ENCODE measurements at places on chromosomes 7 and 10.

DNA sequence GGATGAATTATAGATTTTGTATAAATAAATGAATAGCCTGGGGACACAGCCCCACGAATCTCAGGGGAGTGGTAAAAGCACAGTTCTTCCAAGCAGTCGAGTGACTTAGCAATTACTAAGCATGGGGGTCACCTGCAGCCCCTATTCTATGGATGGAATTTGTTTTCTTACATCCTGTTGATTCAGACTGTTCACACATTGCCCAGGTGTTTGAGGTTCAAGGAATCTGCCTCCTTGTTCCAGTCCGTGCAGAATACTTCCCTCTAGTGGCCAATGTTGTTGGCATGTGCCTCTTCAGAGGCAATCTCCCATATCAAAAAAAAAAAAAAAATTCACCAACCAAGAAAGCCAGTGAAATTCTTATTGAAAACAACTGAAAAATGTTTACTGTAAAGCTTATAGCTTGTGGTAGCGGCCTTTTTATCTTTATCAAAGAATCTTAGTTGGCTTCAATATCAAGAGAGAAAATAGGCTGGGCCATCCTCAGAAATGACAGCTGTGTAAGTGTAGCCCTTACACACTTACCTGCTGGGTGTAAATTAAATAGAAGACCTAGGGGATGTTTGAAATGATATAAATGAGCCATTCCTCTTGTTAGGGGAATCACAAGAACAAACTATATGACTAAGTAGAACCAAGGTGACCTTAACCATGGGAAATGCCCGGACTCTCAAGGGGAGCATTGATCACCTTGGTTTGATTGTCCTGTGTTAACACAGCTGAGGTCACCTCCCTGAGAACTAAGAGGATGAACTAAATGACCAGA, 7.8 kb downstream of the LIPM start:
- DNase-seq: no peak

- DNase-seq: no peak
Measured at GRCh38 chr7:16791905-16792698, 12.7 kb downstream of the AGR2 start.

DNA sequence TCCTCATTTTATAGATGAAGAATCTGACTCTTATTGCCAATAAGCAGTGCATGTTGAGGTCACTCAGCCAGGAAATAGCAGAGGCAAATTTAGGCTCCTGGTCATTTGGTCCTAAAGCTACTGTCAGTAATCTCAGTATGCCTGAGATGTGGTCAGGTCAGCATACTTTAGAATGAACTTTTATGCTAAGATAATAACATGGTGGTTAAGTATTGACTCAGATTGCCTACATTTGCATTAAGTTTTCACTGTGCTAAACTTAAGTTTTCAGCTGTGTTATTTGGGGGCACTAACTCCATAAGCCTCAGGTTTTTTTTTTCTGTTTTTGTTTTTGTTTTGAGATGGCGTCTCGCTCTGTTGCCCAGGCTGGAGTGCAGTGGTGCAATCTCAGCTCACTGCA, 35.9 kb upstream of the CCSER2 start:
- DNase-seq: no peak

GRCh38 chr10:2944788-2945187, 122.6 kb upstream of the PFKP start:
- no peak for DNase-seq

DNA sequence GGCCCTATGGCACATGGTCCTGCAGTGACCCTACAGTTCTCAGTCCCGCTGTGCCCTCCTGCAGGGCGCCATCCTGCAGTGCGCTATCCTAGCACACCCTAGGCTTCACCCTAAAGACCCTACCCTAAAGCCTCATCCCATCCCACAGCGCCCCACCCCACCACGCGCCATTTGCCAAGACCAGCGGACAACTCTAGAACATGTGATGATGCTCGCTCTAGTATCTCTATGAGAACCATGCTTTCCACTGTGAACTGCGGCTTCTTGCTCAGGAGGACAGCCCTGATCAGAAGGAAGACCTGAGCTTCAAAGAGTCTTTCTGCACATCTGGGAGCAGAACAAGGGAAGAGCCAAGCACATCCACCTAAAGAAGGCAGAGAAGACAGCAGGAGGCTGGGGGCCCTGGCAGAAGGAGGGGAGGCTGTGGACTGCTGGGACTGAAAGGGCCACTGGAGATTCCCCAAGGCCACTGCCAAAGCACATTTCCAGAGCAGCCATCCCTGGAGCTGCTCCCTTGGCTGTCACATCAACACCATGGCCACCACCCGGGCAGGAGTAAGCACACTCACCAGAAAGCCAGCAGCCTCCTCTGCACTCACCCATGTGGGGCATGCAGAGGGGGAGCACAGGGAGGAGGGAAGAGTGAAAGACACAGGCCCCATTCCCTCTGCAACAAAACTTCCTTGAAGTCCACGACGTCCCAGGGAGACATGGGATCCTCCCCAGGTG, 134.1 kb downstream of the TNS3 start:
- DNase-seq: no peak

GRCh38 chr7:47379629-47380324, 202.1 kb downstream of the TNS3 start:
- no peak for DNase-seq

DNA sequence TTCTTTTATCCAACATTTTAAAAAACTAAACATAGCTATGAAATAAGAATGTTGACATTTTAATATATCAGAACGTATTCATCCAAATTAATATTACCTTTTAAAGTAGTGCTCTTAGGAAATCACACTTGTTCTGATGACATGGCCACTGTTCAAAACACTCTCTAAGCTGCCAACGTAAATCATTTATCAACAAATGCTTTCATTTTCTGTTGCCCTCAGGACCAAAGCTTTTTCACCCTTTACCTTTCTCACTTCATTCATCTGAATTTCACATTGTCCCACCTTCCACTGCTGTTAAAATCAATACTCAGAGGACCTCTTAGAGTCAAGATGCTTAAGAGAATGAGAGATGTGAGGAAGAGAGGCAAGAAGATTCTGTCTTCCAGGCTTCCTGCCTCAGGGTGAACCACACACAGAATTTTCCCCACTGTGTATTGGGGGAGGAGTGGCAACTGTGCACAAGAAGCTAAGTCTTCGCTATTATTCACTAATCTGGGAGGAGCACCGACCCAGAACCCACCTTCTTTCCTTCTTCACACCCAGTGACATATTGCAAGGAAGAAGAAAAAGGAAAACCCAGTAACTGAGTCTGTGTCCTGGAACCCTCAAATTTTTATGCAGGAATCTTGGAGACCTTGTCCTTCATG, 21.0 kb downstream of the HIBADH start:
- no peak for DNase-seq

GRCh38 chr7:135704074-135704473, 23.9 kb downstream of the SLC13A4 start:
- no peak for DNase-seq

- no peak for DNase-seq
Measured at GRCh38 chr7:104552102-104552501, 223.7 kb downstream of the LHFPL3 start.

GRCh38 chr10:92695679-92696605, 6.2 kb downstream of the HHEX start:
- DNase-seq: no peak

- no peak for DNase-seq
Measured at GRCh38 chr7:152467225-152467624, 31.4 kb upstream of the KMT2C start.

GRCh38 chr10:113576852-113577251, 24.0 kb downstream of the HABP2 start:
- DNase-seq: no peak

DNA sequence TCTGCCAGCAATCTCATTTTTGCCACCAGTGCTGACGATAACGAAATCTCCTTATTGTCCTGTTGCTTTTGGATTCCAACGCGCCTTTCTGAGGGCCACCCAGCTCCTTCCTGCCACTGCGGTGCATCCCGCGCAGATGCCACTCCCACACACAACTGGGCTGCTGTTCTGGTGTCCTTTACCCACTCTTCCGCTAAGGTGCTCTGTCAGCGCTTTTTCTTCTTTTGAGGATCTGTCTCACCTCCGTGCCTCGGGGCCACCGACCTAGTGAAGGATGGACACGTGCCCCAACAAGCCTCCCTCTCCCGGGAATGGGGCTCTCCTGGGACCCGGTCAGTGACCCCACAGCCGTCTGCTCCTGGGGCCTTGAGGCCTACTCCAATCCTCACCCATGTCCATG, 314.3 kb upstream of the COBL start:
- DNase-seq: no peak

DNA sequence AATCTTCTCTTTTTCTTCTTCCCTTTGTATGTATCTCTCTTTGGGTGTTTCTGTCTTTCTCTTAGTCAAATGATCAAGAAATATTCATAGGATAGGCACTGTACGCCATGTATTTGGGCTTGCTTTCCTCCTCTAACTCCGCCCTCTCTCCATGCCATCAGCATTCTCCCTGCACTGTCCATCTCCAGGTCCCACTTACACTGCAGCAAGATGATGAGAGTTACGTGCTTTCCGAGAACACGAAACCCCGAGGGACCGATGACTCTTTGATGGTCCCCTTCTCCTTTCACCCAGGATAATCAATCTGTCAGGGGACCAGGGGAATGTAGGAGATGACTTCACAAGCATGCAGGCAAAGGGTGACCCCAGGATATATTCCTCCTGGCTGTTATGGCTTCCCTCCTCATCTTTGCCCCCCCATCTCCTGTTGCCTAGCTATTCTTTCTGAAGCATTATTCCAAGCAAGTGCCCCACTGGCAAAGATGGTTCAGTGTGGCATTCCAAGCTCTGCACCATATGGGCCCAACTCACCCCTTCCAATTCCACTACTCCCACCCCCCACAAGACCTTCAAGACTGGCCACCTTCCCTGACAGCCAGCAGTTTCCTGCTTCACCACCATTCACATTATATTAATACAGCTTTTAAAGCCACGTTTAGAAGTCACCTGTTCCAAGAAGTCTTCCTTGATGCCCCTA, 40.0 kb downstream of the HIF1AN start:
- no peak for DNase-seq

DNA sequence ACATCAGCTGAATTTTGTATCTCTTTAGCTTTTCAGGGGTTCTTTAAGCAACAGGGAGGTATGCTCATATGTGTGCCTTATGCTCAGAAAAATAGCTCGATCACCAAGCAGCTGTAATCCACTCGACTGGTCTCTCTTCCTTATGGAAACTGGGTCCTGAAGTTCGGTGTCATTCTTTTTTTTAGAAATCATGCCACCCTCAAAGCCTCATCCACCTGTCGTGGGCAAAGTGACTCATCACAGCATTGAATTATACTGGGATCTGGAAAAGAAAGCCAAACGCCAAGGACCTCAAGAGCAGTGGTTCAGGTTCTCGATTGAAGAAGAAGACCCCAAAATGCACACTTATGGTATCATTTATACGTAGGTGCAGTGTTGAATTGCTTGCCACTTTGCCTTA, 83.6 kb downstream of the FANK1 start:
- no peak for DNase-seq

- no peak for DNase-seq
Measured at GRCh38 chr10:20622531-20623211, 274.4 kb downstream of the NEBL start.

DNA sequence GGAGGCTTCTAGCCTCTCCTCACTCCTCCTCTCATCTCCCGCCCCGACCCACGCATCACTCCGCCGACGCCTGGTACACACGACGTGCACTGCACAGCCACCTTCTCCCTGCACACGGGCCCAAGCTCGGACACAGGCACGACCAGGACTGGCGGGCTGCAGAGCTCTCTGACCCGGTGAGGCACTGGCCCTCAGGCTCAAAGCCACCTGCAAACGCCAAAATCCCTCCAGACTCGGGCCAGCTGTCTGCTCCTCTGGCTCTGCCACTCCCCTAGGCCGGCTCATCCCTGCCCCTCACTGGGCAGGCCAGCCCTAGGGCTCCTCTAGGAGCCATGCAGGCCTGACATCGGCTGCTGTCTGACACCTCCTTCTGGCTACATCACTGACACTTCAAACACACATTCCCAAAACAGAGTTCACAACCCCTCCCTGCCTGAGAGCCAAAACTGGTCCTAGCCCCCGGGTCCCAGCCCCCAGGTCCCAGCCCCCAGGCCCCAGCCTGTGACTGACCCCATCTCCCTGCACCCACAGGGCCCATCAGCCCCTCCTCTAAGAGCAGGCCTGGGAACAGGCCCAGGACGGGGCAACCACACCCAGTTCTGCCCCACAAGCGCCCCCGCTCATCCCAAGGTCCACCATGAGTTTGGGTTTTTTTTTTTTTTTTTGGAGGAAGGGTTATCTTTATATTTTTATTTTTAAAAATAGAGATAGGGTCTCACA, 35.1 kb downstream of the MAD1L1 start:
- DNase-seq: no peak

DNA sequence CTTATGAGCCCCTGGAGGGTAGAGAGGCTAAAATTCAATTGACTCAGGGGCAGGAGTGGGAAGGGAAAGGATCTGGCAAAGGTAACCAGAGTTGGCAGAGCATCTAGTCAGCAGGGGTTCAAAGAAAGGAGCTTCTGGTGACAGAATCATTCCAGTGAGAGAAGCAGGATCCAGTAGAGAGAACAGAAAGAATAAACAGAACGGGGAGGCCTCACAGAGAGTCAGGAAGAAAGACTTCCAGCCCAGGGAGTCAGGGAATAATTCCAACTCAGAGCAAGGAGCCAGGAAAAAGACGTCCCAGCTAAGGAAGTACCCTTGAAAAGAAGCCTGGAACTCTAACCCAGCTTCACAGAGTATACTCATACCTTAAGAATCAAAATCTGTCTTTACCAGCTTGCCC, 66.6 kb upstream of the CPXM2 start:
- no peak for DNase-seq

- DNase-seq: no peak
Measured at GRCh38 chr7:37540917-37541316, 92.3 kb upstream of the ELMO1 start.

DNA sequence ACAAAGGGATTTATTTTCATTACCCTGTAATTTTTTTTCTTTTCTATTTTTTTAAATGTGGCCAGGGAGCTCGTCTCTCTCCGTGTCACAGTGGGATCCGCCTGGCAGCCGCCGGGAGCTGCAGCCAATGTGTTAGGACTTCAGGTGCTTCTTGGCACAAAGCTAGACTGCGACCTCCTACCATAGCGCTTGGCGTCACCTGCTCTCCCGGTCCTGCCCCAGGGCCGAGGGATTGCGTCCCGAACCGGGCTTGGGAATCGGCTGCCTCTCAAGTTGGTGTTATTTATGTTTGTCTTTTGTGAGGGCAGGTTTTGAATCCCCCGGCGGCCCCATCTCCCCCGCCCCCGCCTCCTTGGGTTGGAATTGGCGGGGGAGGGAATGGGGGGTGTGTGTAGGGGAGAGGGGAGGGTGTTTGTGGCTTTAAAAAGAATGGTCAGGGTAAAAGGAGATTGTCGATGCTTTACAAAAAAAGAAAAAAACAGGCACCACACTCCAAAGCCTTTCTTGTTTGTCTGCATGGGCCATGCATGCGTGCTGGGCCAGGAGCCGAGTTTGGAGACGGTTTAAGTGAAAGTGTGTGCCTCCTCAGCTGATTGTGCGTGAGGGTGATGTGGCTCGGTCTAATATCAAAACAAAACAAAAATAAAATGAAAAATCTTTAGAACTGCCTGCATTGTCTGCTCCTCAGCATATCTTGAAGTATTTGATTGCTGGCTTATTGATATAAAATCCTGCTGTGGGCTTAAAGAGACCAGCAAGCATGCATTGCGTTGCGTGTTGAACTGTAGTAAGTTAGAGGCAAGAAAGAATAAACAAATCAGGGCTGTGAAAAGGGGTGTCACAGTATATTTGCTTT, 1.2 kb downstream of the PPP1R9A start:
- DNase-seq: no peak

Measured in activated T-helper 9 cell treated with anti-CD3 and anti-CD28 coated beads, Interleukin-2, amount 50 U/mL, for 16 hours (primary cell).